ENCODE measurements at places on chromosomes 11 and 22.
A peak's percentile ranks its signal among the peaks of the same experiment; 100 is the strongest.

DNA sequence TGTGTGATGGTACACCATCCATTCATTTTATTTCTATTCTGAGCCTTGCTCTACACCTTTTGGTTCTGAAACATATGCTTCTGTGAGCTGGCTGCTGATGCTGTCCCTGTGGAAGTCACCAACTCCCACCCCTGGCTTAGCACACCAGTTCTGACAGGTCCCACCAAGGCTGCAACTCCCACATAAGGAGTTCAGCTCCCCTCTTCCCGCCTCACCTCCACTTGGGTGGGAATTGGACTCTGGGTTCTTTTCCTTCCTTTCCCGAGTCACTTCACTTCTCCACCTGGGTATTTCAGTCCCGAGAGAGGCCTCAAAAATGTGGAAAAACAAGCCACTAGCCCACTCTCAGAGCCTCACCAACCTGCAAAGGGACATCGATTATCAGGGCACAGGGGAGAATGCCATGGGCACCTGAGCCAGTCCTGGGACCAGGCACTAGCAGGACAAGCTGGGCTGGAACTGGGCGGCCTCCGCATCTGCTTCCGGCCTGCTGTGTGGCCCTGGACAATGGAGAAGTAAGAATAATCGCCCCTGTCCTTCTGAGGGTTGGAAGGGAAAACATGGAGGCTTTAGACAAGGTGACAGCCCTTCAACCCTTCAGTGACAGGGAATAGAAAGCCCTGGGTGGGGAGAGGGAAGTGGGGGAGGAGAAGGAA is 80.1 kb downstream of the IGLL1 start:
- no peak for DNase-seq

DNA sequence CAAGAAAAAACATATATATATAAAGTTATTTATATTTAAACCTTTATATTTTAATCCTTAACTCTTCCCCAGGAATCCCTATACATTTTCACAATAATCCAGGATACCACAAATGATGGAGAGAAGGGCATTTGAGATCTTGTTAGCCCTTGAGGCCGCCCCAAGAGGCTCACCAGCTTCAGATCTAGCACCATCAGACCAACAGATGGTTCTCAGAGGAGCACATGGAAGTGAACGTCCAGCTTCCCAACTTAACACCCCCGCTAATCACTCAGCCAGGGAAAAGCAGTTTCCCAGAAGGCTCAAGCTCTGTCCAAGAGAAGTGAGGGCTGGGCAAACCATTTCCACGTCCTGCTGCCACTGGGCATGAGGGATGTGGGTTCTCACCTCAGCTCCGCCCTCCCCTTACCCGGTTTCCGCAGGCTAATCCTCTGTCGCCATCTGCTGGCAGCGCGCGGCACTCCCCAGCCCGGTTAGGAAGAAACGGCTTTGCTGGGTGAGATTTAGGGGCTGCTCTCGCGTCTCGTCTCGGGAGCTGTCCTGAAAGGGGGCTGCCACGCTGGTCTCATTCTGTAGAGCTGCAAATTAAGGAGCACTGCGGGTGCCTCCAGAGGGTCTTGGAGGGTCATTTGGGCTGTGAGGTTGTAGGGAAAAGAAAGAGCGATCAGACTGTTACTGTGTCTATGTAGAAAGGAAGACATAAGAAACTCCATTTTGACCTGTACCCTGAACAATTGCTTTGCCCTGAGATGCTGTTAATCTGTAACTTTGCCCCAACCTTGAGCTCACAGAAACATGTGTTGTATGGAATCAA is 6.8 kb upstream of the FAM111A start:
- peak; percentile 77 for DNase-seq

DNA sequence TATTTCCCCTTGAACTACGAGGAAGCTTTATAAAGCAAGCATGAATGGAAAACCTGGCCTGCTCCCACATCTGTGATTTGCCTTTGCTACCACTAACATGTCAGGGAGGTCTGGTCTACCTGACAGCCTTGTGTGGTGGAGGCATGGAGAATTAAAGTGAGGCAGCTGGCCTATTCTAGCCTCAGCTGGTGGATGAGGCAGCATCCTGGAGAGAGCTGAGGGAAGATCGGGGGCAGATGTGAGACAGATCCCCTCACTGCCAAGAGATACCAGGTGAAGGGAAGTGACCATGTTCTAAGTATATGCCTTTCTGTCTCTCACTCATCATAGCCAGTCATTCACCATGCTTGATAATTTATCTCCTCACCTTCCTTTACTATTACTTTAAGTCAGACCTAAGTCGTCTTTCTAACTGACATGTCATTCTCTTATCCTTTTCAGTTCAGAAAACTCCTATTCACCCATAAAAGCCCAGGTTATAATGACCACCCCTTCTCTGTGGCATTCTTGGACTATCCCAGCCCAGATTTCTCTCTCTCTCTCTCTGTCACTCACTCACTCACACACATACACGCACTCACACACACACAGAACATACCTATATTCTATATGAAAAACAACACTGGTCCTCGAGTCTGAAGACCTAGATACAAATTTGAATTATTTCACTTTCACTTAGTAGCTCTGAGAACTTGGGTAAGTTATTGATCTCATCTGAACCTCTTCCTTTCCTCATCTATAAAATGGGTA is 90.7 kb downstream of the CSNK2A3 start:
- no peak for DNase-seq

DNA sequence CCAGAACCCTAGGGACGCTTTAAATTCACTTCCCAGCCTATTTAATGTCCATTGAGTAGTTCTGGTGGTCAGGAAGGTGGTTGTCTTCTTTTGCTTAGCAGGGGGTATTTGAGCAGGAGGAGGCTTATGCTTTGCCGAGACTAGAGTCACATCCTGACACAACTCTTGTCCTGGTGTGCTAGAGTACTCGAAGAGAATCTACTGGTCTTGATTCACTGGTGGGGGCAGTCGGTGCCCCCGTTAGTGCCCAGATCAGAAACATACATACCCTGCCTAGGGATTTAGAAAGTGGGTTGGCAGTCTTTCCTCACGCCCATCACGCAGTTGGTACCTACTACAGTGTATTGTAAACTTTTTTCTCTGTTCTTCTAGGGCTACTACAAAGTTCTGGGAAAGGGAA is 2.7 kb downstream of the RPL27A start:
- DNase-seq, result no peak

GRCh38 chr11:73705053-73705452 is 55.8 kb downstream of the RAB6A start:
- DNase-seq, result no peak

Data from EL (cell line).